ENCODE measurements at places on chromosomes 2 and 18.

DNA sequence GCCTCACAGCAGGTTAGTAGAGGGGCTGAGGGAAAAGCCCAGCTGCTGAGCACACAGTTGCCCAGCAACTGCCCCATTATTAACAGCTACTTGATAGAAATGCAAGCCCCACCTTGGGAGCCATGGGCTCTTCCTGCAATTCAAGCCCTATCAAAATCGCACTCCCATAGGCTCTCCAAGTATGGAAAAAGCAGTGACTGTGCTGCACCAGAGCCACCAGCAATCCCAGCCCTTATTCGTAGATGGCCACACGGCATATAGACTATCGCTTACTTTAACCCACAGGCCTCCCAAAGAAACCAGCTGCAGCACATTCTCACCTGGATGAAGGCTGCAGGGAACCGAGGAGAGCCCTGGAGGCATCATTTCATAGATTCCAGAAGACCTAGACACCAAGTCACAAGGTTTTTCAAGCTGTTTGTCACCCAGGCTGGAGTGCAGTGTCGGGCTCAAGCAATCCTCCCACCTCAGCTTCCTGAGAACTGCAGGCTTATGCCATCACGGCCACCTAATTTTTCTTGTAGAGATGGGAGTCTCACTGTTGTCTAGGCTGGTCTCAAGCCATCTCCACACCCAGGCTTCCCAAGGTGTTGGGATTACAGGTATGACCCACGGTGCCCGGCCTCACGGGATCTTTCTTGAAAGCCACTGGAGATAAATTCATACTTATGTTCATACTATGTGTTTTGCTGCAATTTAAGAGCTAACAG lies 11.3 kb downstream of the NCL start:
- DNase-seq, result no peak

GRCh38 chr2:7639476-7639875 lies 722.3 kb downstream of the RNF144A start:
- no peak for DNase-seq

DNA sequence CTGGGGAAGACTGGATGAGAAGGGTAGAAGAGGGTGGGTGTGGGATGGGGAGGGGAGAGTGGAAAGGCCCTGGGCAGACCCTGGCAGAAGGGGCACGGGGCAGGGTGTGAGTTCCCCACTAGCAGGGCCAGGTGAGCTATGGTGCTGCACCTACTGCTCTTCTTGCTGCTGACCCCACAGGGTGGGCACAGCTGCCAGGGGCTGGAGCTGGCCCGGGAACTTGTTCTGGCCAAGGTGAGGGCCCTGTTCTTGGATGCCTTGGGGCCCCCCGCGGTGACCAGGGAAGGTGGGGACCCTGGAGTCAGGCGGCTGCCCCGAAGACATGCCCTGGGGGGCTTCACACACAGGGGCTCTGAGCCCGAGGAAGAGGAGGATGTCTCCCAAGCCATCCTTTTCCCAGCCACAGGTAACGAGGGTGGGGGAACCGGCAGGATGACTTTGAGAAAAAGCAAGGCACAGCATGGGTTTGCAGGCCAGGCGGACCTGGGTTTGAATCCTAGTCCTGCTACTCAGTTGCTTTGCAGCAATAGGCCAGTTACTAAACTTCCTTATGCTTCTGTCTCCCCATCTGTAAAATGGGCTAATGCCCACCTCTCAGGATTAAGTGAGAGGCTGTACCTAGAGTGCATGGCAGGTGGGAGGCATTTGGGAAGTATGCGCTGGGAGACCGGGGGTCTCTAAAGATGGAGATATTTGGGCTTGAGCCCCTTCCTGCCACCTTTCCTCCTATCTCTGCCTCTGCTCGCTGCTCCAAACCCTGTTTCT lies at the start of gene INHA:
TSS of gene INHA (plus strand) at position 74 of the 765 bp plus-strand sequence. CDS start at position 139, 65 bp downstream.
- DNase-seq, result no peak

DNA sequence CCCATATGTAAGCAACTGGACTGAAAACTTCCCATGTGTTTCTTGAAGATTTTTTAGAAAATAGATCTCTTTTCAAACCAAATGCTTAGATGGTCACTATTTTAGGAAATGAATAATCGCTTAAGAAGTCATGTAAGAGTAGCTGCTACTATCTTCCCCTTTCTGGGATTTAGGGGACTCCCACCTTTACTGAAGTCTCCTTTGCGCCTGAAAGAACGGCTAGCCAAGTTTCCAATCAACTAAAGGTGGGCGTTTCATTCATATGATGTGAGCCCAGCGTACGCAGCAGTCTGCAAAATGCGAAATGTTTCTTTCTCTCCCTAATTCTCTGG lies 1.1 kb downstream of the DIPK1C start:
- DNase-seq, result no peak

DNA sequence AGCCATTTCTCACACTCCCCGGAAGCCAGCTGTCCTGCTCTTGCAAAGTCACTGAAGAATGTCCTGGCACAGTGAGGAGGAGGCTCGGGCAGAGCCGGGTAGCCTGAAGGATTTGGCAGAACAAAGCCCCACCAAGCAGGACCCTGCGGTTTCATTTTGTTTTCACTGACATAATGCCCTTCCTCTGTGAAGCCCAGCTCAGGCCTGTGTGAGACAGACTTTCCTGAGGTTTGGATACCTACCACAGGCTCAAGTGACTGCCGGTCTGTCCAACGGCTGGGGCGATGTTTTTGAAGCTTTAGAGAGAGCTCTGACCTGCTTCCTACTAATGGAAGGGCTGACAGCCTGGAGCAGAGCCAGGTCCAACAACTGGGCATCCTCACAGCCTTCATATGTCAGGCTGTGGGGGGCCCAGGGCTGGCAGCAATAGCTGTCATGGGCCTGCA lies 99.8 kb upstream of the FZD7 start:
- DNase-seq, result no peak

DNA sequence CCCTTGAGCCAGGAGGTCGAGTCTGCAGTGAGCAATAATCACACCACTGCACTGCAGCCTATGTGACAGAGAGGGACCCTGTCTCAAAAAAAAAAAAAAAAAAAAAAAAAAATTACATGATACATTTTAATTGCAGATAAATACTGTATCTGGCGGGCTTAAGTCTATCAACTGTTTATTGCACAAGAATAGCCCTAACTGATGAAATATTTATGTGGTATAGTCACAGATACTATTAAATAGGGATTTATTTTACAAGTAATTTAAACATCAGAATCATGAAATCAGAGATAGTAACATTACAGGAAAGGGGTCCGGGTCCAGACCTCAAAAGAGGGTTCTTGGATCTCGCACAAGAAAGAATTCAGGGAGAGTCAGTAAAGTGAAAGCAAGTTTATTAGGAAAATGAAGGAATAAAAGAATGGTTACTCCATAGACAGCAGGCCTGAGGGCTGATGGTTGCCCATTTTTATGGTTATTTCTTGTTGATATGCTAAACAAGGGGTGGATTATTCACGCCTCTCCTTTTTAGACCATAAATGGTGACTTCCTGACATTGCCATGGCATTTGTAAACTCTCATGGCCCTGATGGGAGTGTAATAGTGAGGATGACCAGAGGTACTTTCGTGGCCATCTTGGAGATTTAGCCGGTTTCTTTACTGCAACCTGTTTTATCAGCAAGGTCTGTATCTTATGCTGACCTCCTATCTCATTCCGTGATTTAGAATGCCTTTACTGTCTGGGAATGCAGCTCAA lies 166.6 kb downstream of the PMAIP1 start:
- DNase-seq, result no peak

- no peak for DNase-seq
Measured at GRCh38 chr18:57806201-57806977, 3.3 kb upstream of the ATP8B1 start.

DNA sequence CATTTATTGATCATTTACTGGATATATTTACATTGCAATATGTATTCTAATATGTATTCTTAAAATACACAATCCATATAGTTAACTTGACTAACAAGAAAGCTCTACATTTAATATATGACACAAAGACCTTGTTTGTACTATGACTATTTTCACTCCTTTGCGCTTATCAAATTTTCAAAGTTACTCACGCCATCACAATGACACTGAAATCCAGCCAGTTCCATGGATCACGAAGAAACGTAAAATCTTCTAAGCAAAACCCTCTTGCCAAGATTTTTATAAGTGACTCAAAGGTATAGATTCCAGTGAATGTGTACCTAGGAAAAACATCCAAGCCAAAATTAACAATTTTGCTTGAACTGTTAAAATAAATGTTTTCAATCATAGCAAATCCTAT lies 39.6 kb downstream of the SCN3A start:
- no peak for DNase-seq

- DNase-seq, result no peak
Measured at GRCh38 chr18:56461151-56461550, 177.2 kb downstream of the TXNL1 start.

- DNase-seq, result no peak
Measured at GRCh38 chr2:54634564-54635511, 88.6 kb upstream of the EML6 start.

DNA sequence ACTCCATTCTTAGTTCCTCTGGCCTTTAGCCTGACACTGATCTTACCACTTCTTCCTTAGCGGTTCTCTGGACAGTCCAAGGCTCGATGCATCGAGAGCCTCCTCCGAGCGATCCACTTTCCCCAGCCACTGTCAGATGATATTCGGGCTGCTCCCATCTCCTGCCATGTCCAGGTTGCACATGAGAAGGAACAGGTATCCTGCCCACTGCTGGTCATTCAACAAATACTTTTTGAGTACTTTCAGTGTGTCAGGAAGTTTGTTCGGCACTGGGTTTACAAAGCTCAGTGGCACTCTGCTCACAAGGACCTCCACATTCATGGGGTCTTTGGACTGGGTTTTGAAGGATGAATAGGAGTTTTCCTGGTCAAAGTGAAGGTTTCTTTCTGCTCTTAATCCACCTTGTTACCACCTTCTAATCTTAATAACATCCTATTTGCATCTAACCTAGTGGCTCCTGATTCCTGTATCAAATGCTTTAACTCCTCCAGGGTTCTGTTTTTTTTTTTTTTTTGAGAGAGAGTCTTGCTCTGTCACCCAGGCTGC lies 25.8 kb downstream of the GCKR start:
- DNase-seq, result no peak

DNA sequence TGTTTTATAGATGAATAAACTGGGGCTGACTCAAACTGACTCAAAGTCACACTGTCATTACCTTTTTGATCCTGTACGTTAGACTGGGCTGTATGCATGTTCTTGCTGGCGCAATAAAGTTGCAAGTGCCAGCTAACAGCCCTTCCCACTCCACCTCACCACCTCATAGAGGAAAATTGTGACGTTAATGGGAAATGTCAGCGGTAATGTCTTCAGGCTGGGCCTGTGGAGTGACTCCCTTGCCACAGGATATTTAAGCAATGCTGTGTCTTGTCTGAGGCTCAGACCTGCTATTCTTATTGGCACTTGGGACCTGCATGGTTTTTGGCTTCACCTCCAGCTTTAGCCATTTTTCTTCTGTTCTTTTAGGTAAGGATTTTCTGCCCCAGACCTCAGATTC lies 25.2 kb upstream of the CASP10 start:
- DNase-seq, result no peak

DNA sequence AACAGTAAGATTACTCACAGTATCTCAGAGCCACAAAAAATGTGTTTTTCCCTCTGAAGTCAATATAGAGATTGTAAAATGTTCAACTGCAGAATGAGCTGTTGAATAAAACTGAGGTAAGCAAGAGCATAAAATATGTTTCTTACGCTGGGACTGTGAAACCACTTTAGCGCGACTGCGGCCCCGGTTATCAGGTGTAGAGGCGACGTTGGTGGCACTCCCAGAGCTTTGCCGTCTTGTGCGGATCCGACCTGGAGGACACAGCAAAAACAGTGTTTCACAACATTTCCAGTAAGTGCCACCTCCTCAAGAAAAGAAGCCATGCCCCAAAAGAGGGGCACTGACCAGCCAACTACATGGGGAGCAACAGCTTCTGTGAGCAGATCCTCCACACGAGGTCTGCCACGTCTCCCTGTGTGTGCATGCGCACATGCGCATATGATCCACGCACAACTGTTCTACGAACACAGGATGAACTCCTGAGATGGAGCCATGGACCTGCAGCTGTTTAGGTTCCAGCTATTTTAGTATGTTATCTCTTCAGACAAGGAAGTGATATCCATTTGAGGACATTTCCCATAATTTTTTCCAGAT lies 100.7 kb upstream of the RNU4ATAC start:
- DNase-seq, result no peak

GRCh38 chr2:218036371-218036770 lies 32.7 kb upstream of the RUFY4 start:
- DNase-seq, result no peak

DNA sequence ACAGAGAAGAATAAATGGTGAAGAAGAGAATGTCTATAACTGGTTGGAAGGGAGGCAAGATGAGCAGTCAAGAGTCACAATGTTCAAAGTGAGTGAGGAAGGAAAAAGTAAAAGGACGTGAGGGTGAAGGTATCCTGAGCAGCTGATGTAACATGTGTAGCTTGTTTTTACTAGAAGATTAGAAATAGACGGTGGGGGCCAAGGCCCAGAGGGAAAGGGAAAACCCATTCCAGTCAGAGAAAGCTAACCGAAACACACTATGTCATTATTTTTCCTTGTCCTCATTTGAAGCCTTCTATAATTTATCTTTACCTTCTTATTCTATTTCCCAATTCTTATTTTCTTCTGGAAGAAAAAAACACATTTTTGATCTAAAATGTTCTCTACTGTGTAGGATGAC lies 176.6 kb downstream of the THADA start:
- DNase-seq, result no peak

- DNase-seq, result no peak
Measured at GRCh38 chr2:228986961-228987360, 284.1 kb downstream of the PID1 start.

DNA sequence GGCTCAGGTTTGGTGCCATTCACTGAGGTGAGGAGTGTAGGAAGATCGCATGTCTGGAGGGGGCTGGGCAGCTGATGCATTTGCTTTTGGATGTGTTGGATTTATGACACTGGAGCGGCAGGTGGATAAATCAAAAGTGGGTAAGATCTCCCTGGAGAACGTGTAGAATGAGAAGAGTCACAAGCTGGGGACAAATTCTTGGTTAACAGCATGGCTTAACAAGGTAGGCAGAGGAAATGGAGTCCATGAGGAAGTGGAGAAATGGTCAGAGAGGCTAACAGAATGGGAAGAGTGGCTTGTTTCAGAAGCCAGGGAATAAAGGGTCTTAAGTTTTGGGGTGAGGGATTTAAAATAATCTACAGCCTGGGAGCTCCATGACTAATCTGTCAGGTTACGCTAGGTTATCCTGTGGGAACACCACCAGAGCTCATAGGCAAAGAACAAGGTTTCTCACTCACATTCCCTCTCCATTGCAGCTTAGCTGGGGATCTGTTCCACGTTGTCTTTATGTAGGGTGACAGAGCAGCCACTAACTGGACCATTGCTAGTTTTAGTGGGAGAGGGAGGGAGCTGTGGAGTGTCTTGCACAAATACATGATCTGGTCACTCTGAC lies 12.8 kb downstream of the TSN start:
- DNase-seq, result no peak

DNA sequence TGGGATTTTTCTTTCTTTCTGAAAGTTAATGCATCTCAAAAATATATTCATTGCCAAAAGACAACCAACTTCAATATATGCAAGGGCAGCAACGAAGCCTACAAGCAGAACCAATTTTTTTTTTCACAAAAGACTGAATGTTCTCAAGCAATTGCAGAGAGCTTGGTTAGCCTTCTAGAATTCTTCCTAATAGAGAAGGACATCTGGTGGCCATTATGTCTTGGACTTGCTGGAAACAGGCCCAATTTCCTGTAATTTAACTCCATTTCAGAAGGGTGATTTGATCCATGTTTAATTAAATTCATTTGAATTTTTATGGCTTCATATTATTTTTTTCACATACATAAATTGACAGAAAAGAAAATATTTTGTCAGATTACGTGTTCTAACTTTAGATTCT lies 208.0 kb downstream of the TPGS2 start:
- DNase-seq, result no peak

Measured in CMK (cell line).